COR-L47 (cell line): ENCODE measurements at places on chromosomes 11 and 22.

DNA sequence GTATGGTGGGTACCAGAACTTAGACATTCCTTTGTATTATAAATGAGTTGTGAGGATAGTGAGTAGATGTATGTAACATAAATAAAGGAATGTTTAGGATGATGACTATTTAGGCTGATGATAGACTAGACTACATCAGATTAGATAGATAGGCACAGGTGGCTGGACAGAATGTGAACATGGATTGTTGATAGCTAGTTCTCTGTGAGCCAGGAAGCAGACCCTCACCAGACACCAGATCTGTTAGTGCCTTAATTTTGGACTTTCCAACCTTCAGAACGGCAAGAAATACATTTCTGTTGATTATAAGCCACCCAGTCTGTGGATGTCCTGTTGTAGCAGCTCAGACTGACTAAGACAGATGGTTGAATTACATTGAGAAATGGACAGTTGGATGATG is 99.4 kb downstream of the SWAP70 start:
- DNase-seq: no peak

DNA sequence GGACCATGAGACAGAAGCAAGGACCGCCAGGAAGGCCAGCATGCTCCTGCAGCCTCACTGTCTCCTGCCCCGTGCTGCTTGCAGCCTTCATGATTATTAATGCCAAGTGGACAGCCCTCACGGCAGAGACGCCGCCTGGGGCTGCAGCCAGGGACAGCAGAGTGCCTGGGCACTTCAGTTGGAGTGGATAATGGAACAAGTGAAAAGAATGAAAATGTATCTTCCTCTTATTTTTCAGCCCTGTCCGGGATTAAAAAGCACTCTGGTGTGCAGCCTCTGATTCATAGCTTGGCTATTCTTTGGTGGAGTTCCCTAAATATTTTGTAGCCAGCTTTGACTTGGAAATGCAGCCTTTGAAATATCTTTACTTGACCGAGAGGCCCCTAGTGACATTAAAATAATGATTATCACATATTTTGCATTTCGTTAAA is 1404.2 kb downstream of the BRD1 start:
- DNase-seq: no peak

DNA sequence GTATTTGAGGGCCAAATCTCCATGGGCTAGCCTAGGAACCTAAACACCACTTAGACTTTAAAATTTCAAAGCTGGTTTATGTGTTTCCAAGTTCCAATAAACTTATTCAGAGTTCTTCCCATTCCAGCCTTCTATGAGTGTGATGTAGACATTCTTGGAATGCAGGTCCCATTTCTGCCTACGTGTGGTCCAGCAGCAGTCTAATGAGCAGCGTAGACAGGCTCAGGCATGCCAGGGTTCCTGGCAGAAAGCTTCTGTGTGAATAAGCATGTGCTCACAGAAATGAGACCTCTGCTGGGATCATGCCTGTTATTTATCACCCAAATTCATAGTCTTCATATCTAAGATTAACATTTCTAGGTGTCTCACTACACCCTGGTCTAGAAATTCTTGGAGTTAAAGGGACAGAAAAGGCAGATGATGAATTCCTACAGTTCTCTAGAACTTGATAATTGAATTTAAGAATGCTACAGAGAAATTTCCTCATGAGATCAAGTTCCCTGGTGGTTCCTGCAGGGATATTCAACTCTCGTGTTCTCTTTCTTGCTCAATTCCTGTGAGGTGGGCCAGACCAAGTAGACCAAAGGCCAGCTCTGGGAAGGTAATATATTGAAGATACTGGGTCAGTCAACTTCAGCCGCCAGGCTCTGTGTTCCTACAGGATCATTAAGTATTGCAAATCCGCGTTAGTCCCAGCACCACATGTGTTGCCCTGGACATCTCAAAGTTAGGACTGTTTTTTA is 17.6 kb downstream of the RNF185 start:
- no peak for DNase-seq

GRCh38 chr11:124174001-124174583 is 9.1 kb upstream of the OR10D3 start:
- peak; percentile 89 for DNase-seq

DNA sequence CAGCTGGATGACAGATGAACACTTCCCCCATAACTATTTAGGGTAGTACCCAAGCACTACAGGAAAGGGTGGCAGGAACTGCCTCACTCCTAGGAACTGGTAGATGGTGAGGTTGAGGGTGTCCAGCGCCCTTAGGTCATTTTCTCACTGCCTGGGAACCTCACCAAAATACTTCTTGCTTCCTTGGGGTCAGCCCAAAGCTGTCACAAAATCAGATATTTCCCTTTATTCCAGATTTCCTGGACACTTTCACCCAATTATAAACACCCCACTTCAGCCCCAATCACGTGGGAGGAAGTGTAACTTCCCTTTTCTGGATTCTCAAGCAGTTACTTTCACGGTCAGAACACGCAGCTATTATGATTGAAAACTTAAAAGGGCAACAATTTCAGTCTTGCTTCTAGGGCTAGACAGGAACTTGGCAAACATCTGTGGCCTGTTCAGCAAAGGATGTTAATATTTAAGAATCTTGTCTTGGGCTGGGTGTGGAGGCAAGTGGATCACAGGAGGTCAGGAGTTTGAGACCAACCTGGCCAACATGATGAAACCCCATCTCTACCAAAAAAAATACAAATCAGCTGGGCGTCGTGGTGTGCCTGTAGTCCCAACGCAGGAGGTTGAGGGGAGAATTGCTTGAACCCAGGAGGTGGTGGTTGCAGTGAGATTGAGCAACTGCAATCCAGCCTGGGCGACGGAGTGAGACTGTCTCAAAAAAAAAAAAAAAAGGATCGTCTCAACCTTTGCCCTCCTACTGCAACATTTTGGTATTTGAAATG is 4.0 kb downstream of the FTH1 start:
- no peak for DNase-seq

DNA sequence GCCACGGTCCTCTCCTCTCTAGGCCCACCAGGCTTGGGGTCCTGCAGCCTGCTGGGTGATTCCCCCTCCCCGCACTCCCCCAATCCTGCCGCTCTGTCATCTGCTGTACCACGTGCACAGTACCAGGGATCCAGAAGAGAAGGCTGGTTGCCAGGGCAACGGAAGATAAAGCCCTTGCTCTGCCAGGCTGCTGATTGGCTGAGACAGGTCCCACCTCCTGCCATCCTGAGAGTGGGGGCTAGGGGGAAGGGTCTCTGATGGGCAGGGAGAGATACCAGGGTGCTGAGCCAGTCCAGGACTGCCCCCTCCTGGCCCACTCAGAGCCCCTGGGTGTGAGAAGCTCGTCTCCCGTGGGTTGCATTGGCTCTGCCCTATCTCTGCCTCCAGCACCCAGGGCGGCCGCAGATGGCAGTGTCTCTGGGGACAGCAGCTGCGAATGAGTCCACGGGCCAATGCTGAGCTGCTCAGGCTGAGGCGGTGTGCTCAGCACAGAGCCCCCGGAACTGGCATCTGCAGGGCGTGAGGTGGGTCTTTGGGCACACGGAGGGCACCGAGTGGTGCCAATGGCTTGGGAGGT is at the start of gene SMIM45:
SMIM45 (plus strand) TSS at position 253 of the 577 bp plus-strand sequence.
- DNase-seq: peak; percentile 86

GRCh38 chr11:60900673-60901404 is 5.5 kb downstream of the PRPF19 start:
- no peak for DNase-seq

- no peak for DNase-seq
Observed at GRCh38 chr11:77122576-77123212, 5.4 kb upstream of the MYO7A start.

- no peak for DNase-seq
Observed at GRCh38 chr11:60862171-60862570, 5.2 kb upstream of the ZP1 start.

GRCh38 chr11:107666911-107667613 is 44.8 kb downstream of the SLN start:
- no peak for DNase-seq

DNA sequence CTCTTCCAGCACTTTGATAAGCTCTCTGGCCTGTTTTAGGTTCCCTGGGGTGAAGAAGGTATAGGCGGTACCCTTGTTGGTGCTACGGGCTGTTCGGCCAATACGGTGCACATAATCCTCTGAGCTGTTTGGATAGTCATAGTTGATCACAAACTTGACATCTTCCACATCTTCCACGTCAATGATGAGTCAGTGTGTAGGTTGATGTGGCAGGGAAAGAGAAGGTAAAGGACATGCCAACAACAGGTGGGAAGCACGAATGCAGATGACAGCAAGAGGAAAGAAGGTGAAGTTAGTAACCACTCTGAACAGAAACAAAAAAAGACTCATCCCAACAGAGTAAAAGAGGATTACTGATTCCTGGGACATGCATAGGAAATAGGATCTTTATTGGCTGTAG is 18.2 kb downstream of the DDX17 start:
- DNase-seq: no peak

- no peak for DNase-seq
Observed at GRCh38 chr11:68430801-68431200, 29.8 kb upstream of the PPP6R3 start.

- no peak for DNase-seq
Observed at GRCh38 chr11:2097356-2097997, 41.7 kb downstream of the IGF2 start.

GRCh38 chr11:65654375-65655349 is 8.1 kb downstream of the RELA start:
- DNase-seq: no peak

- no peak for DNase-seq
Observed at GRCh38 chr11:31799435-31800397, 11.4 kb downstream of the PAX6 start.

GRCh38 chr22:31944700-31945442 is 536 bp downstream of the YWHAH start:
- DNase-seq: peak; percentile 41

DNA sequence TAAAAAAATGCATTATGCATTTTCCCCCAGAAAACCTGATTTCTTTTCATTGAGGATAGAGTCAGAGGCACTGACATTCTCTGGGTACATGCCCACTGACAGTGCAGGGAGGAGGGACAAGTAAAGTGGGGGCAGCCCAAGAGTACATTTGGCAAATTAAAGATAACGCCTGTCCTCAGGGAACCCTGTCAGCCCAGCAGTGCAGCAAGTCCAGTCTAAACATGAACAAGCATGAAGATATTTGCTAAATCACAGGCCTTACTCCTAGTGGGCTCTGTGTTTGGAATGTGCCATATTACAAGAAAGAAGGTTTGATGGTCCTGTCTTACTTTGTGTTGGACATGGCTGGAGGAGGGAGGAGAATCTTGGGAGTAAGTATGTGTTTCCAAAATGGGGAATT is 37.9 kb downstream of the AMOTL1 start:
- DNase-seq: no peak

DNA sequence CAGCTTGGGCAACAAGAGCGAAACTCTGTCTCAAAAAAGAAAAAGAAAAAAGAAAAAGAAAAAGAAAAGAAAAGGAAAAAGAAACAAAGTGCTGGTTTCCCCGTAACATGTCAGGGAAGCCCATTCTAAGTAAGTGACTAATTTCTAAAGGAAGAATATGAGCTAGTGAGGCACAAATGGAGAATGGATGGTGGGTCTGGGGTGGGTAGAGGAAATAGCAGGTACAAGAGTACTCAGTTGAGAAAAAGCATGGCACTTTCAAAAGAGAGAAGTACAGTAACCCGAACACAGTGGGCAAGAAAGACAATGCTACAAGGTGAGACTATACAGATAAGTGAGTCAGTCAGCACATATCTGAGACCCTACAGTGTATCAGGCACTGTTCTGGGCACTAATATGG is 4.5 kb downstream of the MAJIN start:
- no peak for DNase-seq

DNA sequence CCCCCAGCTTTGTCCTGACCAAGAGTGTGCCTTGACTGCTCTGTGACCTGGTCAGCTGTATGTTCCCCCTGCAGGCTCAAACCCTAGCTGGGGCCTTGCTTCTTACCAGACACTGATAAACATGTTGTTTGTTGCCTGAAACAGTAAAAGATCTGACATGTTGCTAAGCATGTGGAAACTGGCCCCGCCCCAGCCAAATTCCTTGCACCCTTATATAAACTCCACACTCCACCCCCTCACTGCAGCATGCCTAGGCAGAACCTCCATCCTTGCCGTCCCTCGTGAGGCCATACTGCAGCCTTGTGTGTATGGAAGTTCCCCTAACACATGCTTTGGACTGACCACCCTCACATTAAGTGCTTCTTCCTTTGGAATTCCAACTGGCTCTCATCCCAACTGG is 27.3 kb downstream of the LRRC74B start:
- no peak for DNase-seq

DNA sequence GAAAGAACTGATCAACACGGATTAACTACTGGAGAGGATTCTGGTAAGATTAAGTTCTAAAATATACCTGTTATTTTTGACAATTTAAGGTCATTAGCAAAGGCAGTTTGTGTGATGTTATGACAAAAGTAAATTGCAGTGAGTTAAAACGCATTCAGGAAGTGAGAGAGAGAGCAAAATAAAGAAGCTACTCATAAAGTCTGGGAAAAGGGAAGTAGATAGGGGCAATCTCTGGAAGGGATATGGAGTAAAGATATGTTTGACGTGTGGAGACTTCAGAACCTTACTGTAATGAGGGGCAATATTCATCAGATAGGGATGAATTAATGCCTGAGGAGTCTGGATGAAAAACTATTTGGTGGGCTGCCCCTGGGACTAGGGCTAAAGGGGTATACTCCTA is 16.8 kb downstream of the OR56B4 start:
- no peak for DNase-seq

GRCh38 chr11:86205421-86206336 is 38.9 kb upstream of the EED start:
- DNase-seq: peak; percentile 7

- no peak for DNase-seq
Observed at GRCh38 chr11:16920559-16920958, 93.7 kb downstream of the PLEKHA7 start.

DNA sequence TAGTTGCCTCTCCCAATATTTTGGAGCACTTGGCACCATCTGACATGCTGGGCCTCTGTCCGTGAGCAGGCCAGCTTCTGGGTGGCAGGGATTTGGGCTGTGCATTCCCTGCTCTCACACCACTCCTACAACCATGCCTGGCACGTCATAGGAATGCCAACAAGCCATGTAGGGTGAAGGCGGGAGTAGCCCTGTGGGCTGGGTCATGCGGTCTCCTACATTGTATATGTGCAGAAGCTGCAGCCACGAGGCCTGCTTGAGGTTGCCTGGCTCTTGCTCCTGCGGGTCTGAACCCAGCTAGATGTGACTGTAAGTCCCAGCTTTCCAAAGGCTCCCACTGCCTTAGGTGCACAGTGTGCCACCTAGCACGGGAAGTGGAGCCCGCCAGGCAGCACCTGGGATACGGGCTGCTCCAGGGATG is 14.5 kb downstream of the MYEOV start:
- DNase-seq: no peak

DNA sequence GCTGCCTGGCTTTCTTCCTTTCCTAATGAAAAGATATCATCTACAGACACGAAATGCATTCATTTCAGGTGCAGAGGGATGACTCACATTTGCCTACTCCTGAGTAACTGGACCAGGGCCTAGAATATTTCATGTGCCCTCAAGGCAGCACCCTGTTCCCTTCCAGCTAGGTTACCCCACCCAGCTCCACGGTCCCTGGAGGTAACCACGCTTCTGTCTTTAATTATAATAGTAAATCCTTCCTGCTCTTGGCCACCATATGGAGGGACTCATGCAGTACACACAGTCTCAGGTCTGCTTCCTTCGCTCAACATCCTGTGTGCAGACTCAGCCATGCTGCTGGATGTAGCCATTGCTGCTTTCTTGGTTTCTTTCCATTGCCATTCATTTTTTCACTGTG is 22.3 kb downstream of the DHCR7 start:
- DNase-seq: no peak
